ENCODE measurements at places on chromosomes 2 and 18.

- no peak for DNase-seq
These were observed 289.0 kb upstream of the TFPI start for GRCh38 chr2:187842978-187843847.

- peak; percentile 4 for DNase-seq
These were observed 6.2 kb upstream of the ARMC9 start for GRCh38 chr2:231191896-231192872.

- DNase-seq = no peak
These were observed 542.0 kb upstream of the GCFC2 start for GRCh38 chr2:76252704-76253103.

GRCh38 chr2:23452853-23453420 lies 68.0 kb downstream of the KLHL29 start:
- DNase-seq = no peak

DNA sequence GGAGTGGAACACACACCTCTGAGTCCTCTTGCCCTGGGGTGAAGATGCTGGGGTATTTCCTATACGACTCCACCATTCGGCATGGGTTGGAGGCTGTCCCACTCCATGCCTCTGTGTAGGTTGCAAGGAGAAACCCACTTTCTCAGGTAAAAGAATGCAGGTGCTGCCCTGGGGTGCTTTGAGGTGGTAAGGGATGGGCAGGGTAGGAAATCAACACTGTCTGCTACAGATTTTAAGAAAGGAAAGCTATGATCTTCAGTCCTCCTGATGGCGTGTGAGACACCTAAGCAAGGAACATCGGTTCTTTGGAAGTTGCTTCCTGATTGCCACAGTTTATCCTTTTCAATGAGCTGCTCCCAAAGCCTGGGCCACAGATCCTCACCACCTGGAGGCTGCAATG lies 209.2 kb downstream of the NCK2 start:
- no peak for DNase-seq

DNA sequence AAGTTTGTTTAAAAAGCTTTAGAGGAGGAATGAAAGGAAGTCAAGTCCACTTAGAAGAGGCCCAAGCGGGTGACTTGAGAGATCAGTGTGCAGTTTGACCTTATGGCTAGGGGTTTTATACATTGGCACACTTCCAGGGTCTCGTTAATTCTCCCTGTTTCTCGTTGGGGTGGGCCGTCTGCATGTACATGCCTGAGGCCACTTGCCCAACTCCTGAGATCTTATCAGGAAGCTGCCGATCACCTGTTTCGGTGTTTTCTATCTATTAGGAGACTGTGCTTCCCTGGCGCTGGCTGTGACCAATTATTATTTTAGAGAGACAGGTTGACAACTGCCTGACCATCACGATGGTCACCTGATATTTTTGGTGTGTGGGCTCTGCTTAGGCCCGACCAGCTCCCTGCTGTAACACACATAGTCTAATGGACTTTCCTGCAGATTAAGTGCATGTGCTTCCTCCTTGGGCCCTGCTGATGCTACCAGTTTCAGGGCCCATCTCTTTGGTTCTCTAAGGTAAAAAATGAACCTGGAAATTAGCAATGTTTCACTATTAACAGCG lies 31.0 kb upstream of the MSH6 start:
- DNase-seq = no peak

DNA sequence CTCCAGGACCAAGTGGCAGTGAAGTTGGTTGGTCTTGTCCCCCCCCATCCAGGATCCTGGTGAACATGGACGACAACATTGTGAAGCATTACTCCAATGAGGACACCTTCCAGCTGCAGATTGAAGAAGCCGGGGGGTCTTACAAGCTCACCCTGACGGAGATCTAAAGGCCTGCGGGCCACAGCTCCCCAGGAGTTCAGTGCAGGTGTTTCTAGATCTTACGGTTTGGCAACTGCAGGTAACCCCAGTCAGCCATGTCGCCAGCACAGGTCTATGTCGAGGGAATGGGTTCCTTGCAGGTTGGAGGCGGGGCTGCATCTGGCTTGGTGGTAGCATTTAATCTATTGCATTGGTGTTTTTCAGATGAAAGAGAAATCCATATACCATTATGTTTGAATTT lies 42.8 kb upstream of the KLF11 start:
- DNase-seq = no peak

DNA sequence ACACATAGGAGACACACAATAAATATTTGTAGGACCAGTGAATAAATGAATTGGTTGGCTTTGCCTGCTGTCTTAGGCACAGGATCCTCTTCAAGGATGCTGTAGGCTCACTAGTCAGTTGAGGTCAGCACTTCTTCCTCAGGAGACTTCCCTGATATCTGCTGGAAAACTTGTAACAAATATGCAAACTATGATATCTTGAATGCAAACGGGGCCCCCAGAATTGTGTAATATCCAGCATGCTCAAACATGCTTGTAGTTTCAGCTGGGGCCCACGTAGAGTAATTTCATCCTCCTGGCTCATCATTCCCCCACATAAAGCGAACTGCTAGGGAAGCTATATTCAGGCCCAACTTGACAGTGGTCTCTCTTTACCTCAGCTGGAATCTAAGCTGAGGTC lies 43.6 kb downstream of the POLE4 start:
- no peak for DNase-seq

- no peak for DNase-seq
These were observed 123.4 kb downstream of the ANKRD30BL start for GRCh38 chr2:132038179-132038882.
